ENCODE measurements at places on chromosomes 12 and 14. TPM values are rescaled to one million over a fixed set of nuclear protein-coding genes. Genes with fewer than 3 reads are reported as not detected.

GRCh38 chr12:26612203-26612602 is 220.8 kb downstream of the ITPR2 start:
- no peak for DNase-seq

- DNase-seq = no peak
These were observed 13.0 kb upstream of the GPR68 start for GRCh38 chr14:91257328-91258010.

DNA sequence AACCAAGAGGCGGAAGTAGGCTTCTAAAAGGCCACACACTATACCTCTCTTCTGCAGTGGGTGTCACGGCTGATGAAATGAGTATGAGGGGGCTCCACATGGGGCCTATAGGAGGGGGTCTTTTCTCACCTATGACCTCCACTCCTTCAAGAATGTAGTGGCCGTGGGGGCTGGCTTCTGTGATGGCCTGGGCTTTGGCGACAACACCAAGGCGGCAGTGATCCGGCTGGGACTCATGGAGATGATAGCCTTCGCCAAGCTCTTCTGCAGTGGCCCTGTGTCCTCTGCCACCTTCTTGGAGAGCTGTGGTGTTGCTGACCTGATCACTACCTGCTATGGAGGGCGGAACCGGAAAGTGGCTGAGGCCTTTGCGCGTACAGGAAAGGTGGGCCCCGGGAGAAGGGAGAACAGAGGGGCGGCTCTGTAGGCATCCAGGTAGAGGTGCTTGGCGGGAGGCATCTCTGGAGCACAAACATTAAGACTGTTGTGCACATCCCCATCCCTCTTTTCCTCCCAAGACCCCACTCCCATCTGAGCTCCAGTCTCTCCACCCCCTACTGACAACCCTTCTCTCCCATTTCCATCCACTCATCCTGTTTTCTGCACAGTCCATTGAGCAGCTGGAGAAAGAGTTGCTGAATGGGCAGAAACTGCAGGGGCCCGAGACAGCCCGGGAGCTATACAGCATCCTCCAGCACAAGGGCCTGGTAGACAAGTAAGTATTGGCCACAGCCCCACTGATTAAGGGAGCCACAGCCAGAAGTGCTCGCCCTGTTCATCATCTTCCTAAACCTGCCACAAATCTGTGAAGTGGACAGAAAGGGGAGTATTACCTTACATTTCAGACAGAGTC is 3.8 kb downstream of the GPD1 start:
- DNase-seq = no peak

- no peak for DNase-seq
These were observed 99.1 kb upstream of the MED13L start for GRCh38 chr12:116376354-116377193.

DNA sequence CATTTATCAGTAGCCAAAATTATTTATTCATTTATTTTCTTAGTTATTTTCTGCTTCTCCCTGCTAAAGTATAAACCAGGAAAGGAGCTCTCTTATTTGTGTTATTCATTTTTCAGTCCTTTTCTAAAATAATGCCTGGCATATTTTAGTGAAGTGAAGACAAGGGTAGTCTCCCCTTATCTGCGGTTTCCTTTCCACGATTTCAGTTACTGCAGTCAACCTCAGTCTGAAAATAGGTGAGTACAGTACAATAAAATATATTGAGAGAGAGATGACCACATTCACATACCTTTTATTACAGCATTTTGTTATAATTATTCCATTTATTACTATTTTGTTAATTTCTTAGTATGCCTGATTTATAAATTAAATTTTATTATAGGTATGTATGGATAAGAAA is 57.6 kb downstream of the GPR137C start:
- DNase-seq = no peak

Gene DBX2
- total RNA-seq = not detected

Gene UNC119B
- total RNA-seq = 22.4 TPM

Gene NUMB
- total RNA-seq = 22.2 TPM
